ENCODE measurements at places on chromosomes 7 and 10.

- no peak for DNase-seq
Observed at GRCh38 chr10:36666451-36666850, 458.9 kb upstream of the ANKRD30A start.

GRCh38 chr7:92953657-92954056 is 117.3 kb upstream of the CDK6 start:
- DNase-seq, result no peak

GRCh38 chr10:47376522-47377220 is 7.4 kb downstream of the ZNF488 start:
- DNase-seq, result no peak

- DNase-seq, result no peak
Observed at GRCh38 chr10:13492493-13493180, 36.2 kb downstream of the BEND7 start.

DNA sequence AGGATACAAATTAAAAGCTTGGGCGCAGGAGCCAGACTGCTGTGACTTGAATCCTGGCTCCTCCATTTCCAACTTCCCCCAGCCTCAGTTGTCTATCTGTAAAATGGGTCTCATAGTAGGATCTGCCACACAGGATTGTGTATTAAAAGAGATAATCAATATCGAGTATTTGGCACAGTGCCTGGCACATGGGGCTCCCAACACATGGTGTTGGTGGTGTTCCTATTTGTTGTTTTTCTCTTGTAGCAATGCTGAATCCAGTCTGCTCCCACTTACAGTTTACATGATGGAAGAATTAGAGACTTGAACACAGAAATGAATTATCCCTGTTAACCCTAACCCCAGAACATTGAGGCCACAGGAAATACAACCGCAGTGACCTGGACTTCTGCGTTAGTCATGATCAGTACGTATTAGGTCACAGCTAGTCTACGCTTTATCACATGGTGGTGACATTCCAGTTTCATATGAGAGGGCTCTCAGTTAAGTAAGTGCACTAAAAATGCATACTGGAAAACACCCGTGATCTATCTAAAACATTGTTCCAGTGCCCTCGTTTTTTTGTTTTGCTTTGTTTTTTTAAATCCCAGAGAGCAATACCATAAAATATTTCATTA is 169.5 kb upstream of the KLF14 start:
- DNase-seq, result no peak

All from aorta (tissue), 5 donors.